NCI-H2029 treated with DMSO at 0.1 percent for 48 hours (cell line): ENCODE measurements at places on chromosomes 3 and 15.

DNA sequence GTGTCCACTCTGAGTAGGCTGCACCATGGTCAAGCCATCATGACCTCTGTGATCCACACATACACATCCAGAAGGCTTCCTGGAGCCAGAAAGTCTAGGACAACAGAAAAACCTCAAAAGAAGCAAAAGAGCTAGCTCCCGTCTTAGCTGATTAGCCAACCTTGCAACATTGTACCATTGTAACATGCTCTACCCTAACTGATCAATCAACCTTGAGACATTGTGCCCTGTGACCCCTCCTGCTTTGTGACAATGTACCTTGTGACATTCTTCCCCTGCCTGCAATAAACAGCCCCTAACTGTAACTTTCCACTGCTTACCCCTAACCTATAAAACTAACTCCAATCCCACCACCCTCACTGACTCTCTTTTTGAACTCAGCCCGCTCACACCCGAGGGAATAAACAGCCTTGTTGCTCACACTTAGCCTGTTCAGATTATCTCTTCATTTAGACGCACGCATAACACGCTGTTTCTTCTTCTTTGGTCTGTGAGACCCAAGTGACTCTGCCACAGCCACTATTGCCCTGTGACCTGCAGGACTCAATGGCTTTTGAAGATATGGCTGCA, 1104.6 kb downstream of the OTOL1 start:
- no peak for DNase-seq

GRCh38 chr3:195736866-195737490, 16.2 kb downstream of the MUC20 start:
- DNase-seq = no peak

- no peak for DNase-seq
Measured at GRCh38 chr15:79602731-79603130, 170.6 kb downstream of the MINAR1 start.

DNA sequence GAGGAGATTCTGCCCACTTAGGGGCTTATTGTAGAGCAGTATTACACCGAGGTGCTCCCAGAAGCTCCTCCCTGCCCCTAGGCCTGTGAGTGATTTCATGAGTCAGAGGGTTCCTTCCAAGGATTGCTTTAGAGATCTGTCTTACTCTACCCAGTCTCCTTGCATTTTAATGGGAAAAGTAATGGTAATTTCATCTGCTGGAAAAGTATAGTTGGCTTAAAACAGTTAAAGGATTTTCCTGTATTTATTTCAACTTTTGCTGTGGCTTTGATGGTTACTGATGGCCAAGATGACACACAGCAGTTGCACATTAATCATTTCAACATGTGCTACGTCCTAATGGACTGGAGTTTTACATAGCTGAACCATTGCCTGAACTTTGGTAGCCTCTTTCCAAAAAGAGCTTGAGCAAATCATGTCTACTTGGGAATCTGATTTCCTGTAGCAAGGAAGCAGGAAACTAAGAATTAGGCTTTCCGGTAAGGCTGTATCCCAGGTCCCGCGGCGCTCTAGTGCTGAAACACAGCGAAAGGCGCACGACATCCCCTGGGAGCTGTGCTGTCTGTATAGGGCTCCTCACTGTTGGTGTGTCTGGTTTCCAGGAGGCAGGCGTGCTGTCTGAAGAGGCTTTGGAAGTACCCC, 9.2 kb upstream of the PGPEP1L start:
- no peak for DNase-seq

GRCh38 chr3:196638861-196639482, 522 bp upstream of the NRROS start:
- DNase-seq = peak; percentile 15

DNA sequence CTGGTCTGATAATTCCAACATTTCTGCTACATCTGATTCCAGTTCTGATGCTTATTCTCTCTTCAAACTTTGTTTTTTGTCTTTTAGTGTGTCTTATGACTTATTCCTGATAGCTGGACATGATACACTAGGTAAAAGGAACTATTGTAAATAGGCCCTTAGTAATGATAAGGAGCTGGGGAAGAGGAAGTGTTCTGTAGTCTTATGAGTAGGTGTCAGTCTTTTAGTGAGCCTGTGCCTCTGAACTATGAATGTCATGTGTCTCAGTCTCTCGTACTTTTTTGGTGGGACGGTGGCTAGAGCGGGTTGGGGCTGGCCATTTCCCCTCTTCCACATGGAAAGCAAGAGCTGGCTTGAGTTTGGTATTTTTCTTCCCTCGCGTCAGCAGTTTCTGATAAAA, 41.2 kb downstream of the PCCB start:
- DNase-seq = no peak

- DNase-seq = peak; percentile 88
Measured at GRCh38 chr3:112090887-112091586, 4.8 kb downstream of the C3orf52 start.

- DNase-seq = no peak
Measured at GRCh38 chr15:86383611-86384010, 303.9 kb downstream of the AGBL1 start.

- DNase-seq = no peak
Measured at GRCh38 chr3:159443266-159443665, 545.4 kb upstream of the IL12A start.

- DNase-seq = no peak
Measured at GRCh38 chr3:11010426-11011165, 18.0 kb downstream of the SLC6A1 start.

- DNase-seq = no peak
Measured at GRCh38 chr3:58184309-58184981, 26.3 kb downstream of the DNASE1L3 start.

DNA sequence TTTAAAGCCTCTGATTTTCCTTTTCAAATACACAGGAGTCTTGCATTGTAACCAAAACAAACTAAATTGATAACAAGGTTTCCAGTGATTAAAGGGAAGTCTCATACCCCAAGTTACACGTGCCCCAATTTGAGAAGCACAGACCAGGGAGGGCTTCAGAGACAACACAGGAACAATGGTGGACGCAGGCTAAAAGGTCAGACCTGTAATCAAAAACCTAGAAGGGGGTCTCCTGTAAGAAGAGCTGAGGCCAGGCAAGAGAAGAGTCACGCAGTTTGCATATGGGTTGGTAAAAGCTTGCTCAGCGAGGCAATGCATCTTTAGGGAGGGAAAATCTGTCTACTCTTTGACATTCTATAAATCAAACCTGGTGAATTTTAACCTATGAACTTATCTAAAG, 58.6 kb upstream of the MCF2L2 start:
- DNase-seq = no peak

GRCh38 chr3:146598535-146598934, 6.6 kb downstream of the PLSCR5 start:
- no peak for DNase-seq

DNA sequence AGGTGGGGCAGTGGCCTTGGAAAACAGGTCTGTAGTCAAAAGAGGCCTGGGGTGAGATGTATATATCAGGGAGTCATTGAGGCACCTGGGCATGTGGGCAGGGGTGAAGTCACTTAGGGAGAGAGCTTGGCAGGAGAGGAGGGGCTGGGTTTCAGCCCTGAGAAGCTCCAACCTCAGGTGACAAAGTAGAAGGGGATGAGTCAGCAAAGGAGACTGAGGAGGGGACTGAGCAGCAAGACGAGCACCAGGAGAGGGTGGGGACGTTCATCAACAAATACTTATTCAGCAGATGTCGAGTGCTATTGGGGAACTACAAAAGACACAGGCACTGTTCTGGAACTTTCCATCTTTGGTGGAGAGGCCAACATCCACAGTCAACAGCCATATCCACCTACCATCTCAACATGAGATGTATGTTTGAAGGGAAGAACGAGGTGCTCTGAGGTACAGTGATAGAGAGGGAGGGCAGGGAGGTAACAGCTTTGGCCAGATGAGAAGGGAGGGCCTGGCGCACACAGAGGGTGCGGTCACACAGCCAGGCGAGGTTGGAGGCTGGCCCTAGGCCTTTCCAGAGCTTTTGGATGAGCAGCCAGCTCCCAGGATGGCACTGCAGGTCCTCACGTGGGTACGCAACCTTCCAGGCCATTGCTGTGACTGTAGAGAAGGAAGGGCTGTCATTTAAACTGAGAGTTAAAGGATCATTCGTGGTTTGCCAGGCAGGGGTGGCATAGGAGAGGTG, 45.7 kb downstream of the GLDN start:
- DNase-seq = no peak

- DNase-seq = no peak
Measured at GRCh38 chr3:29597376-29598008, 316.6 kb downstream of the RBMS3 start.

DNA sequence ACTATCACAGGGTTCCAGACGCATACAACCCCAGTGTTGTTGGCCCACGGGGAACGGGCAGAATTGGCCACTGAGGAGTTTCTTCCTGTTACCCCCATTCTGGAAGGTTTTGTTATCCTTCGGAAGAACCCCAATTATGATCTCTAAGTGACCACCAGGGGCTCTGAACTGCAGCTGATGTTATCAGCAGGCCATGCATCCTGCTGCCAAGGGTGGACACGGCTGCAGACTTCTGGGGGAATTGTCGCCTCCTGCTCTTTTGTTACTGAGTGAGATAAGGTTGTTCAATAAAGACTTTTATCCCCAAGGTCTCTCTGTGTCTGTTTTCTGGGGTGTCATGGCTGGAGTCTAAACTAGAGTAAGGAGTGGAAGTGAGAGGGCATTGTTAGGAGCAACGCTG, 5.7 kb upstream of the EIF4G1 start:
- DNase-seq = no peak

- DNase-seq = no peak
Measured at GRCh38 chr3:47553407-47553806, 25.3 kb downstream of the CSPG5 start.

DNA sequence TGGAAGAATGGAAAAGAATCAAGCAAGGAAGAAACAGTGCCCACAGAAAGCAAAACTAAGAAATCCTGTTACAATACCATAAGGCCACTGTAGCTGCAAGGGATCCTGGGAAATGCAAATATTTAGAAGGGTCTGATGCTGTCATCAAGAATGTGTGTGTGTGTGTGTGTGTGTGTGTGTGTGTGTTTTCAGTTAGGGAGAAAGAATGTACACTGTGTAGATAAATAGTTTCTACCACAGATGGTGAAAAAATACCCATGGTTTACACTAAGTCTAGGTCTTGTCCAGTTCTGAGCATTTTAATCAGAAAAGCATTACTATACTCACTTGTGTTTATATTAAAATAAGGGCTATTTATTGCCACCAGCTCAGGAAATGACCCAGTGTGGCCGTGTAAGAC, 355.0 kb downstream of the RBMS3 start:
- no peak for DNase-seq

DNA sequence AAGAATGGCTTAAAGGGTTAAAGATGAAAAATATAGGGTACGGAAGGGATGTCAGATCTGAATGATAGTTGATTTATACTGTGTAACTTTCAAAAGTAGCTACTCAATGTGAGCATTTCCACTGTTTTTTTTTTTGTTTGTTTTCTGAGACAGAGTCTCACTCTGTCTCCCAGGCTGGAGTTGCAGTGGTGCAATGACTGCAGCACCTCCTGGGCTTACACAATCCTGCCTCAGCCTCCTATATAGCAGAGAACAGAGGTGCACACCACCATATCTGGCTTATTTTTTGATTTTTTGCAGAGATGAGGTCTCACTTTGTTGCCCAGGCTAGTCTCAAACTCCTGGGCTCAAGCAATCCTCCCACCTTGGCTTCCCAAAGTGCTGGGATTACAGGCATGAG, 9.9 kb upstream of the PXK start:
- DNase-seq = no peak

GRCh38 chr3:172071780-172072330, 32.5 kb downstream of the FNDC3B start:
- DNase-seq = no peak

DNA sequence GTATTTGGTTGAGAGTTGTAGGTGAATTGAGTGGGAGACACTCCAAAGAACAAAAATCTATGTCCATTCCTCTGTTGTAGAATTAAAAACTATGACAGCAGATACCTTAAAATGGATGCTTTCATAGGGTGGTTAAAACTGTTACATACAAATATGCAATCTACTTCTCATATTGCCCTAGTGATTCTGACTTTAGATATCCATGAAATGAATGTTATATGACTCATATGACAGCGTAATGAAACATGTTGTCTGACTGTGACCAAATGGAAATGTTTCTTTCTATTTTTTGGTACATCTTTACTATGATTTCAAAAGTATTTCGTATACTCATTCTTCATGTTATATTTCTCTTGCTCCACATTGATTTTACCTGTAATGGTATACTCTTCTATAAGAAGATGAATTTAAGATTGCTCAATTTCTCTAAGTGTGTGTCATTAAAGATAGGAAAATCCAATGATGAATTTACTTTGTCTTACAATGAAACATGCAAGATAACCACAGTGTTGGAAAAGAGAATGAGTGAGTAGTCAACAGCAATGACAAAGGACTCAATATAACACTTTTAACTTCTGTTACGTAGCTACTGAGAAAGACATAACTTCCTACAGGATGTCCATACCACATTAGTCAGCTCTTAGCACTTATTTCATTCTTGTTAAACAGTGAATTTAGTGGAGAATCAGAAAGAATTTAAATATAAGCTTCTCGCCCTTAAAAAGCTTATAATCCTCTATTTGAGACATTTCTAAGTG, 79.3 kb upstream of the LSAMP start:
- DNase-seq = no peak

GRCh38 chr3:133258358-133258757, 141.5 kb upstream of the BFSP2 start:
- no peak for DNase-seq

DNA sequence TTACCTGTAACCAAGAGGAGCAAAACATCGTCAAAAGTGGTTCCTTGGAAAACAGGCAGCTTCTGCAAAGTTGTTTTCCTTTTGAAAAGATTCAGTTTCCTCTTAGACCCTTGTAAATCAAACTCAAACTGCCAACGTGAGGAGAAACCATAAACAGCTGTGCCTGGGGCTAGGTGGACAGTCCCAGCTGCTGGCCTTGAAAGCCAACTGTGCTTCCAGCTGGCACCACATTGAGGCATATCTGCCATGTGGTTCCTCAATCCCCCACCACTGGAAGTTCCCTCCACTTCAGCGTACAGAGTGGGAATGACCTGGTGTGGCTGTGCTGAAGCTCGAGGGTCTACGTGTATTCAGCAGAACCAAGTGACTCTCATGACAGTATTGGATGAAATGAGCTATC, 40.9 kb downstream of the HRH1 start:
- no peak for DNase-seq

- DNase-seq = no peak
Measured at GRCh38 chr3:7876741-7877297, 624.8 kb upstream of the LMCD1 start.
